Central memory CD4-positive, alpha-beta T cell (primary cell): ENCODE measurements at places on chromosomes 12 and 14.
A peak's percentile ranks its signal among the peaks of the same experiment; 100 is the strongest.

- peak; percentile 21 for DNase-seq
Observed at GRCh38 chr14:21902561-21903181, 229.1 kb upstream of the OR4E1 start.

GRCh38 chr12:47736877-47737676 lies 11.8 kb upstream of the ENDOU start:
- DNase-seq: no peak

DNA sequence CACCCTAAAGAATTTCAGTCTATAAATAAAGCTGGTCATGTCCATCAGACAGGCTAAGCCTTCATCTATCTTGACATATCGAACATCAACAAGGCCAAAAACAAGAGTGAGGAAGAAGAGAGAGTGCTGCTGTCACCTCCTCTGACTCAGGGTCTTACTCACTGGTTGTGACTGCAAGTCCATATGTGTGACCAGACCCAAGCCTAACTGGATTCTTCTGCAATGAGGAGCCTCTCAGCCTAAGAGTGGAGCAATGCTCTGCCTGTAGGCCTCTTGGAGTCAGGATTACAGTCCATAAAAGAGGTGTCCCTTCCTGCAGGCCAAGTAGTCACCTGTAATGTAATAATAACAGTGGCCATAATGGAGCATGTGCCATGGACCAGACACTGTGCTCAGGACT lies 121.2 kb upstream of the SLC35F4 start:
- DNase-seq: no peak

DNA sequence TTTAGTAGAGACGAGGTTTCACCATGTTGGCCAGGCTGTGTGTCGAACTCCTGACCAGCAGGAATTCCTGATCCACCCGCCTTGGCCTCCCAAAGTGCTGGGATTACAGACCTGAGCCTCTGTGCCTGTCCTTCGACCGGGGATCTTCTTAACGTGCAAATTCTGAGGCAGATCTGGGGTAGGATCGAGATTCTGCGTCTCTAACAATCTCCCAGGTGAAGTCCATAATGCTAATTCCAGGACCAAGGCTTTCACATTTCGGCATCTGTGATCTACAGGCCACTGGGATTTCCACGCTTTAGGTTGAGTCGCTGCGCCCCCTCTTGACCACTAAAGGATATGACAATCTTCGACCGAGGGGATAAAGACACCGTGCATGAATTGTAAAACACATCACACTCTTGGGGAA lies 24.8 kb downstream of the FOS start:
- peak; percentile 61 for DNase-seq

DNA sequence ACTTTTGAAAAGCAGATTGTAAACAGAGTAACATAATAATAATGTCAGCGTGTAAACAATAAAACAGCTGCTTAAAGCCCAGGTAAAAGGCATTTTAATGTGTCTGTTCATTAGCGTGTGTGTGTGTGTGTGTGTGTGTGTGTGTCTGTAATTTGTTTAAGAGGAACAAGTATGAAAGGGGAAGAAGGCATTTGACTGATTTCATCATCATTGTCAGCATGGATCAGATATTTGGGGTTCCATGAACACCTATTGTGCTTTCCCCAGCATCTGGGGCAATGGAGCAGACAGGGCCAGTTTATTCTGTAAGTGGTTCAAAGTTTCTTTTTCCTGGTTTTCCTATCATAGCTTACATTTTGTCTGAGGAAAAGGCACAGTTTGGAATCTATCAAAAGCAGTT lies 28.9 kb downstream of the SLC25A21 start:
- no peak for DNase-seq

GRCh38 chr12:132023658-132024057 lies 73.9 kb downstream of the EP400 start:
- no peak for DNase-seq

- DNase-seq: no peak
Observed at GRCh38 chr14:104428860-104429259, 150.7 kb upstream of the C14orf180 start.

DNA sequence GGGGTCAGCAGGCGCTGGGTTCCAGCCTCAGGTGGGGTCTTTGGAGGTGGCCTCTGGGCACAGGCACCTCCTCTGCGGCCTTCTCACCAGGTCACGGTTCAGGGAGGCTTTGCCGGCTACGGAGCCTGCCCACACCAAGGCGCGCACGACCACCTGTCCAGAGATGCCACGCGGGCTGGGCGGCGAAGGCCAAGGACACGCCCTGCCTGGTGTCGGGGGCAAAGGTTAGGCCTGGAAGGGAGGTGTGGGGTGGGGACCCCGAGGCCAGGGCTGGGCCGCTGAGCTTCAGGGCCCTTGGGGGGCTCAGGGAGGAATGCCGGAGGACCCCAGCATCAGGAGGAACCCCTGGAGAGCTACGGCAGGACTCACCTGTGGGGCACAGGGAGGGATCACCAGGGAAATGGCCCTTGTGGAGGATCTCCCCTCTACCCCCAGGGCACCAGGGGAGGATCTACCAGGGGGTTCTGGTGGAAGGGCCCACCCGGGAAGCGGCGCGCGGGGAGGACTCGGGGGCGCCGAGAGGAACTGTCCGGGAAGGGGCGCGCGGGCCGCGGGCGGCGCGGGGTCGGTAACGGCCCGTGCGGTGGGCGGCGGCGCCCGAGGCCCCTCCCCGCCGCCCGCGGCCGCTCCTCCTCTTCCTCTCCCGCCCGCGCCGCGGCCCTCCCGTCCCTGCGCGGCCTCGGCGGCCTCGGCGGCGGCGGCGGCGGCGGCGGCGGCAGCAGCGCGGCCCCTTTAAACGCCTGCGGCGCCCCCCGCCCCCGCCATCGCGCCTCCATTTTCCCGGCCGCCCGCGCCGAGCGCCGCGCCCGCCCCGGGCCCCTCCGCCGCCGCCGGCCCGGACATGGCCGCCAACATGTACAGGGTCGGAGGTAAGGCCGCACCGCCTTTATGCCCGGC lies at the start of gene MTA1:
MTA1 (plus strand) TSS at position 633 of the 897 bp plus-strand sequence; CDS start at position 842, 209 bp downstream.
- DNase-seq: peak; percentile 26

GRCh38 chr12:116697716-116698115 lies 40.2 kb downstream of the SPRING1 start:
- DNase-seq: no peak

DNA sequence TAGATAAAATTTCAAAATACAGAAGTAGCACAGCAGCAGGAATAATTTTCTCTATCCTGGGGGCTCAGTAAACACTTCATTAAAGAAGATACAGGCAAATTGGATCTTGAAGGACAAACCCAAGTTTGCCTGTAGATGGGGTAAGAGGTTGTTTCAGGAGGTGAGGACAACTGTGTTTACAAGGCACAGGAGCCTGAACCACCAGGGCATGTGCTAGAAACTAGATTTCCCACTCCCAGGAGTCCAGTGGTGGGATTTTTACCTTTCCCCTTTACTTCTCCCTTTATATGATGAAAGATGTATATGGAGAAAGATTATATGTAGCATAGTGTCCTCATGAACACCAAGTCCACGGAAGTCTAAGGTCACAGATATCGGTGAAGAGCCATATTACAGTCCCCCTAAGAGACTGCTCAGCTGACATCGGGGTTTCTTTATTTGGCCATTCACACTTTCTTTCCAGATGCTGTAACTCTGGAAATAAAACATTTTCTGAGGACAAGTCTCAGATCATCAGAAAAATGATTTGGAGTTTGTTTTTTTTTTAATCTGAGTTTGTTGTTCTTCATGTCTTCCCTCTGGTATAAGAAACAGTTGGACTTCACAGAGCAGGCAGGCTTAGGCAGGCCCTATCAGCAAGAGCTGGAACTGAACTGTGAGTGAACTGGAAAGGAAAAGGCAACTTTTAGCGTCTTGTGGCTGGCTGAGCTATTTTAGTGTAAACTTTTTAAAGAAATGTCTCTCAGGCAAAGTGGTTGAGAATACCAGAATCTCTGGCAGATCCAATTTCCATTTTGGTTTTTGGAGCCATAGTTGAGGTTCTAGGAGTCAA lies 8.0 kb upstream of the EVL start:
- DNase-seq: peak; percentile 61

- no peak for DNase-seq
Observed at GRCh38 chr14:94244182-94244581, 48.9 kb downstream of the SERPINA10 start.

DNA sequence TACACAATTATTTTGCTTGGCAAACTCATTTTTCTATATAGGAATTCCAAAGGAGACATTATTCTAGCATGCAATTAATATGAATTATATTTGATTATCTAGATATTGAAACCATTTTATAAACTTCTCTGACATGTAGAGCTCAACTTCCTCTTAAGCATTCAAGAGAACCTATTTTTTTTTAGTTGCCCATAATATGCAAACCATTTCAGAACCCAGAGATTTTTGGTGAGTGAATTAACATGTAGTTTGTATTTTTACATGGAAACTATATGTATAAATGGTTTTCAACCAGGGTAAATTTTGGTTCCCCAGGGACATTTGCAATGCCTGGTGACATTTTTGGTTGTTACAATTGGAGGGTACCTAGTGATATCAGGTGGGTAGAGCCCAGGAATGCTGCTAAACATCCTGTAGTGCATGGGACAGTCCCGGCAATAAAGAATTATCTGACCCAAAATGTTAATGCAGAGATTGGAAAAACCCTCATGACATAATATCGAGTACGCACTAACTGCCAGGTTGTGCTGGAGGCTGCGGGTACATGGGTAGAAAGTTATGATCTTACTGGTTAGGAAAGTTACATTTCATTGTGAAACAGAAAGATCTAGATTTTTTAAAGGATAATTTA lies 338.9 kb upstream of the GARIN2 start:
- DNase-seq: no peak
